Psoas muscle (tissue), 8 donors: ENCODE measurements at places on chromosomes 3 and 15. TPM values are rescaled to one million over a fixed set of nuclear protein-coding genes. Genes with fewer than 3 reads are reported as not detected.

GRCh38 chr3:63654931-63655330, 2.5 kb downstream of the SNTN start:
- no peaks in the 10 kb centered on the region for H3K4me1 ChIP-seq
- H3K27ac ChIP-seq = no peak overlapping the region
- no peaks in the 10 kb centered on the region for H3K36me3 ChIP-seq
- no peak for DNase-seq

DNA sequence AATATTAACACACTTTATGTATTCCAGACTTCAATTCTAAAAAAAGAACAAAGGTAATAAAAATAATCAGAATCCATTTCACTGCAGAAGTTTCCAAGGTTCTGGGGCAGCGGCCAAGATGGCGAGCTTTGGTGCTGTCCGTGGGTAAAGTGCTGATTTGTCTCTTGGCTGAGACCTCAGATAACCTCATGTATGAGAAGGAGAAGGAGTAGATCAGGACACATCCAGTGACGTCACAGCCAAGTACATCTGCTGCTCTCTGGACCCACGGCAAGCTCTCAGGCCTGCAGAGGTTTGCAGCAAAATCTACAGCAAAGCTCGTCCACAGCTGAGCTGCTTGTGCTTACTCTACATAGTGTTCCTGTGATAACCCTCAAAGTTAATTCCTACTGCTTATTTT, 165.7 kb downstream of the MAGI1 start:
- H3K27ac ChIP-seq = no peak overlapping the region
- H3K36me3 ChIP-seq = no peaks in the 10 kb centered on the region

DNA sequence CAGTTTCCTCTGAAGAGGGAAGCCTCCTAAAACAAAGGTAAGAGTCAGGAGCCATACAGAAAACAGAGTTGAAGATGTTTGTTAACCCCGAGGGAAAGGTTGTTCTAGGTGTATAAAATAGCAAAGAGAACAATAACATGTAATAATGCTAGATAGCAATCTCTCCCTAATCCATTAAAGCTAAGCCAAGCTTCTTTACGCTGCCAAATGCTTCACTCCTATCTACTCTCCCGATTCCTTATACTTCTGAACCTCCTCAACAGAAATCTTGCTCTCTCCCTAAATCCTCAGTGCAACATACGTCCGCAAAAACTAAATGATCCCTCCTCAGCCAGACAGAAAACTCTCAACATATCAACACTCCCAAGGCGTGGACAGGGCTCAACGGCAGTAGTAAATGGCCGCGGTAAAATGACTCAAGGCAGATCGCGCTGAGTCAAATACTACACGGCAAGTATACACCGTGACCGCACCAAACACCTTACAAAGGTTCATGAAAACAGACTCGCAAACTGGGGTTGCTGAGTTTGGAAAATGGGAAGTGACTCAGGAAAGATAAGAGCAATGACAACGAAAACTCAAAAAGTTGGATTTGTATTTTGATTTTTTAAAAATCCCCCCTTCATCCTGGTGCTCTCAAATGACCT, 682 bp downstream of the CLDND1 start:
- H3K36me3 ChIP-seq = peaks cover 8% of the 10 kb centered on the region
- H3K27ac ChIP-seq = peak overlapping the region; percentile 96
- H3K4me1 ChIP-seq = peaks cover 29% of the 10 kb centered on the region
- no peaks in the 10 kb centered on the region for H3K27me3 ChIP-seq

The ACSBG1 gene
- 0.12 TPM for total RNA-seq

The ECE2 gene
- not detected for total RNA-seq

The CADM2 gene
- 15.7 TPM for total RNA-seq

The CFAP100 gene
- total RNA-seq = not detected
